Kidney (tissue), 22 donors: ENCODE measurements at places on chromosomes 16 and 17. TPM values are rescaled to one million over a fixed set of nuclear protein-coding genes. Genes with fewer than 3 reads are reported as not detected.

Gene AOC2
- total RNA-seq, result 1.2 TPM

Gene FNDC8
- not detected for total RNA-seq

Gene CD300C
- 4.2 TPM for total RNA-seq

Gene PNMT
- total RNA-seq, result 8.2 TPM

Gene MEOX1
- 1.4 TPM for total RNA-seq

Gene IRF8
- 33.3 TPM for total RNA-seq

Gene PIRT
- not detected for total RNA-seq

GRCh38 chr17:7237266-7237760, 1.9 kb downstream of the PHF23 start:
- no peak for DNase-seq

- no peak for DNase-seq
These were observed 29.8 kb upstream of the C1QL1 start for GRCh38 chr17:44997733-44998520.

DNA sequence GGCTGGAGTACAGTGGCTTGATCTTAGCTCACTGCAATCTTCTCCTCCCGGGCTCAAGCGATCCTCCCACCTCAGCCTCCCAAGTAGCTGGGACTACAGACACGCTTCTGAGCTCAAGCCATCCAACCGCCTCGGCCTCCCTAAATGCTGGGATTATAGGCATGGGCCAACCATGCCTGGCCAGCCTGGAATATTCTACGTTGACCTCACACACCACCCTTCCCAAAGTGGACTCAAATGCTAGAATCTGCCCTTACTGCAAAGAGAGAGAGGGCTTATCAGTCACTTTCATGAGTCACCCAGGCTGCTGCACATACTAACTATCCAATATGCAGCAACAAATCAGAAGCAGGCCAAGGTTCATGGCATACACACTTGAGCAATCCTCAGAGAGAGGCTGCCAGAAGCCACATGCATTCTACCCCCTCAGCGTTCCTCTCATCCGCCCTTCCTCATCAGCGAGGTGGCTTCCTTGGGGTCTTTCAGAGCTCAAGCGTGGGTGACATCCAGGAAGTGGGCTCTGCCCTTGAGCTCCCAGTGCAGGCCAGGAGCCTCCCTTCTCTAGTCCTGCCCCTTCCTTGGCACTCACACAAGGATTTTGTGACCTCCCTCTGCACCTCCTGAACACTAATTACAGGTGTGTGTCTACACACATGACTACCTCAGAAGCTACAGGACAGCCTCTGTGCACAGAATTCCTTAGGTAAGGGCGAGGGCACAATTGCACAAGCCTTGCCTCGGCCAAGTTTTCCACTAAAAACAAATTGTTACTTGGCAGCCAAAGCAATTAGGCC, 24.8 kb upstream of the SIAH1 start:
- no peak for DNase-seq

- DNase-seq, result no peak
These were observed 9.6 kb upstream of the KATNB1 start for GRCh38 chr16:57725976-57726375.

GRCh38 chr17:17860766-17861107, 24.0 kb upstream of the SREBF1 start:
- no peak for DNase-seq

DNA sequence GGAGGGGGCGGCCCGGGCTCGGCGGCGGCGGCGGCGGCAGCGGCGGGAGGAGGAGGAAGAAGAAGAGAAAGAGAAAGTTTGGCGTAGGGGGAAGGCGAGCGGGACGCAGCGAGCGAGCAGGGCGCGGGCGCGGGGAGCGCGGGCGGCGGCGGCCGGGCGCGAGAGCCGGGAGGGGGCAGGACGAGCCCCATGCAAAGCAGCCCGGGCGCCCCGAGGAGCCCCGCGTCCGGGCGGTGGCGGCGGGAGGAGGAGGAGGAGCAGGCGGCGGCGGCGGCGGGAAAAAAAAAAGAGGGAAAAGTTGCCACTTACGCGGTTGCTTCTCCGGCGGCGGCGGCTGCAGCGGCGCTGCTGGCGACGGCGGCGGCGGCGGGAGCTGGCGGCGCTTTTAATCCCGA, 10.3 kb upstream of the ZFHX3 start:
- no peak for DNase-seq

GRCh38 chr17:43146649-43147048, 21.5 kb upstream of the BRCA1 start:
- DNase-seq, result no peak

DNA sequence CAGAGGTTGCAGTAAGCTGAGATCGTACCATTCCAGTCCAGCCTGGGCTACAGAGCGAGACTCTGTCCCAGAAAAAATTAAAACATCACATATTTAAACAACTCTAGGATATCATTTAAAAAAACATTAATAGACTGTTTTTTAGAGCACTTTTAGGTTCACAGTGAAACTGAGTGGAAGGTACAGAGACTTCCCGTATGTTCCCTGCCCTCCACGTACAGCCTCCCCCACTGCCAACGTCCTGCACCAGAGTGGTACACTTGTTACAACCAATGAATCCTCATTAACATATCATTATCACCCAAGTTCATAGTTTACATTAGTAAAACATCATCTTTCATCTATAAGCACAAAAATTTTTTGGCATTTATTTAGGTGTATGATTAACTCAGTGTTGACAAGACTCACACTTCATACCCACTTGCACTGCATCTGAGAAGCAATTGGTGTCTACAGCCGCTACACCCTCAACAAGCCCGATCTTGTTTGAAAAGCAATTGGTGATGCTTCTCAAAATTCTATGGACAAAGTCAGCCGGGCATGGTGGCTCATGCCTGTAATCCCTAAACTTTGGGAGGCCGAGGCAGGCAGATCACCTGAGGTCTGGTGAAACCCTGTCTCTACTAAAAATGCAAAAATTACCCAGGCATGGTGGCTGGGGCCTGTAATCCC, 39.9 kb upstream of the STH start:
- DNase-seq, result no peak

DNA sequence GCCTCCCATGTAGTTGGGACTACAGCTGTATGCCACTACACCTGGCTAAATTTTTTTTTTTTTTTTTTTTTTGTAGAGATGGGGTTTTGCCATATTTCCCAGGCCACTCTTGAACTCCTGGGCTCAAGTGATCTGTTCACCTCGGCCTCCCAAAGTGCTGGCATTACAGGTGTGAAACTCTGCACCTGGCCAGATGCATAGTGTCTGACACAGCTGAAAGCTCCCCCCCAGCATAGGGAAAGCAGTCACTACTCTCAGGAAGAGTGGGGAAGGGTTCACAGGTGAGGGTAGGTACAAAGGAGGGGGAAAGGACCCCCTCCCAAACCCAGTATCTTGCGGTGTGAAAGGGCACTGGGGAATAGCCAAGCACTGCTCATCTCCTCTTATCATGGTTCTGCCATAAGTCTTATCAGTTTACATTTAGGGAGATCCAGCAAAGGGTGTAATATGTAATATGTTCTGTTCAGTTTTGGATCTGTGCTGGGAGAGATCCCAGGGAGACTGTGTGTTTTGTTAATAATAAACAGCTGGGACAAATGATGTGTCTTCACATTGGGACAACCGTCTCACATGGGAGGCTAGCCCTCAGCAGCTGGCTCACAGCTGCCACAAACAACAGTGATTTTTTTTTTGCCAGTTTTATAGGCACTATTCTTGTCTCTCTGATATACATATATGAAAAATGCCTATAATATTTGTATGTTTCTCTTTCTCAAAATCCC, 6.8 kb upstream of the CAVIN1 start:
- no peak for DNase-seq

- DNase-seq, result no peak
These were observed 93.8 kb downstream of the TNFRSF13B start for GRCh38 chr17:16878084-16878483.

GRCh38 chr17:79340333-79341221, 266.0 kb downstream of the ENGASE start:
- no peak for DNase-seq
